ENCODE measurements at places on chromosomes 6 and 20.

- no peak for DNase-seq
Measured at GRCh38 chr6:39910164-39910563, 24.1 kb downstream of the MOCS1 start.

DNA sequence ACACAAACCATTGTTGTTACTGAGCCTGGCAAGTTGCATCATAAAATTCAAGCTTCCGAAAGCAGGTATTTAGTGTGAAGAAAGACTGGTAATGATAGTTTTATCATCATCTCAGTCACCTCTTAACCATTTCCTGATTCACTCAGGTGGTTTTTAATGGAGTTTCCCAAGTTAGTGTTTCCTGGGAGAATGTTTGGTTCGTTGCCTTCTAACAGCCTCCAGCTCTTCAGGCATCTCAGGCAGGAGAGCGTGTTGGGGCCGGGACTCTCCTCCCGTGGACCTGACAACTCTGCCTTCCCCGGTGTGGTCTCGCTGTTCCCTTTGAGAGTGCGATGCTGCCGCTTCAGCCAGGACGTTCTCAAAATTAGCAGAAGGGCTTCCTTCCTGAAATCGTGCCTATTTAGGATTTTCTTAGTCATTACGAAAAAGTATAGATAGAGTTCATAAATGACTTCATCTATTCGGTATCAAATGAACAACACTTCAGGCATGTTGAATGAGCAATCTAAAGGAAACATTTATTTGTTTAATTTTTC is 105.0 kb upstream of the QKI start:
- no peak for DNase-seq

- peak; percentile 53 for DNase-seq
Measured at GRCh38 chr6:39818695-39819094, 26.5 kb downstream of the DAAM2 start.

GRCh38 chr20:33697129-33697528 is 10.9 kb upstream of the E2F1 start:
- DNase-seq = peak; percentile 82

DNA sequence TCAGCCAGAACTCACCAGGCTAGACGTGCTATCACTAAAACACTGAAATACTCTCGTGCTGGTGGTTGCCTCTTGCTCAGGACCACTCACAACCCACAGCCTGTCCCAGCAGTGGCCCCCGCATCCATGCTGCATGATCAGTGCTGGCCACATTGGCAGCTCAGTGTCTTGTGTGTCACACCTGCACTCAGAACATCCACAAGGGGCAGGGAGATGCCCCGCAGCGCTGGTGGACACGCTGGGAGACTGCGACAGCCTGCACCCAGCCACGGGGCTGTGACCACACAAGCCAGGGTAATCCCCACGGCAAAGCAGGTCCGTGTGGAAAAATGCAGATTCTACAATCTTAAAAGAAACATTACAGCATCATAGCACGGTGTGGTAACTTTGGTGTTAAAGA is 23.9 kb upstream of the APMAP start:
- no peak for DNase-seq

- DNase-seq = peak; percentile 73
Measured at GRCh38 chr6:150025201-150025917, at the start of gene RAET1L. Gene RAET1L (minus strand): TSS chr6:150025532. CDS start chr6:150025471, 61 bp downstream.

DNA sequence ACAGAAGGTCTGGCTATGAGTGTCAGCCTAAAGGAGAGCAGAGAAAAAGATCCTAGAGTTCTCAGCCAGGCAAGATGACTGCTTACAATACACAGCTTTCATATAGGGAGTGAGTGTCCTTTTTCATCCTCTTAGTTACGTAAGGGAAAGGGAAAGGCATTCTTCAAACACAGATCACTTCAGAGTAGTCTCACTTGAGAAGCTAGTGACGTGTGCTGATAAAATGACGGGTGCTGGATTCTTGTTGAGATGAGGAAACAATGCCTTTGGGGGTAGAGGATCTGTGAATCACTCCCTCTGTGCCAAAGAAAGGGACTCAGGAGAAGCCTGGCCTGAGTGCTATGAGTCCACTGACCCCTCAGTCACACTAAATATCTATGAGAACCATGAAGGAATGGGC is 117.3 kb downstream of the QRSL1 start:
- DNase-seq = peak; percentile 65

DNA sequence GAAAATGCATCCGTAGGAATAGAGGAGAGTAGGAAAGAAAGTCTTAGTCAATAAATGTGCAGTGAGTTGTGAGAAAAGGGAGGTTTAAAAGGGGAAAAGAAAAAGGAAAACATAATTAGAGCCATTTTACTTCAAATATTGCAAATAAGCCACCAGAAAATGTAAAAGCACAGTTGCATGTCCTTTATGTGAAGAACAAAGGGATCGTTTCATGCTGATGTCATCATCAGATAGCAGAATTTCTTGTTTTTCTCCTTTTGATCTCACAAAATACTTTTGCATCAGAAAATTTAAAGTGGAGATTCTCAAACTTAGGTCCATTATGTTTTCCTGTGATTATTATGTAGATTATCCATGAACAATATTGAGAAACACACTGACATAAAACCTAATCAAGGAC is 166.7 kb downstream of the HAO1 start:
- no peak for DNase-seq

DNA sequence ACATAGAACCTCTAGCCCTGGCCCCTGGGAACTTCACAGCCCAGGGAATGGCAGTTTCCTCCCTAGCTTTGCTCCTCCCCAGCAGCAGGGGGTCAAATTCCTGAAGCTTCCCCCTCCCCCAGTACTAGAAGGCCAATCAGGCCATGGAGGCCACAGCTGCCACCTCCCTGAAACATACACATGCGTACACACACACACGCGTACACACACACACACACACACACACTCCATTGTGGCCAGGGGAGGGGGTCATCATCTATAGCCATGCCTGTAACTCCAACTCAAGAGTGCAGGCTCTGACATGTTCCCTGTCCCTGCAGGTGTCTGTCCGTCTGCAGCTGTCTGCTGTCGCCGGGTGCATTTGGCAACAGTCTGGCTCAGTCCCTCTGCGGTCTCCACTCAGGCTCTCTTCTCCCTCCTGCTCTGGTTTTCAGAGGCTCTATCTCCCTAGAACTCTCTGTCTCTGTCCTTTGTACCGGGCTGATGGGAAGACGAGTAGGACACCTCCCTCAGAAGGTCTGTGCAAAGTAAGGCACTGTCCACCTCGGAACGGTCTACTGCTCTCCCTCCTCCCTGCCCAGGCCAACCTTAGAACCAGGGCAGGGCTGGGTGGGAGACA is 1.4 kb downstream of the LRFN2 start:
- no peak for DNase-seq

GRCh38 chr6:99165838-99166237 is 183.6 kb downstream of the FAXC start:
- no peak for DNase-seq

DNA sequence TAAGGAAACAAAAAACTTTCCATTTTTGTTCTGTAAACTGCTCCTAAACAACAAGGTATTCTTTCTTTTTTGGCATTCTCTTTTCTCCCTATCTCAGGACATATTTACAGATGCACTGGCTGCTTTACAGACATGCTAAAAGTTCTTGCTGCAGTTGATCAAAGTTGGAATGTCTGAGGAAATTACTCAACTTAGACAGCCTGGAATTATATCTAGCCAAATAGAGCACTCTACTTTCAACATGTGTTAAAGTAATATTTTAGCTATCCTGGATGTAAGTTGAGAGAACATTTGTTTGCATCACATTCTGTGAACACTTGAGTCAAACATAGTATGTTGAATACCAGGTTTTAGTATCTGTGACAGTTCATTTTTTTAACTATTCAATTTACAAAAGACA is 24.8 kb downstream of the TASP1 start:
- DNase-seq = no peak

DNA sequence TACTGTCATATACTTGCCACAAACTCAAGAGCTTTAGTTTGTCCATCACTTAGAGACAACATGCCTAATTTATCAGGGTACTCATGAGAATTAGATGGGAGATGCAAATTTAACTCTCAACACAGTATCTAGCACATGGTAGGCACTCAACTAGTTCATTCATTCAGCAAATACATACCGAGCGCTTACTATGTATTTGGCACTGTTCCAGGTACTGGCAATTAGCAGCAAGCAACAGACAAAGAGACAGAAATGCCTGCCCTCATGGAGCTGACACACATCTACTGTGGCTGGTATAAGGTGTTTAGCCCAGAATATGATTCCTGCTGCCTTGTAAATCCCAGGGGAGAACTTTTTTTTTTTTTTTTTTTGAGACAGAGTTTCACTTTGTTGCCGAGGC is 4.8 kb downstream of the MICAL1 start:
- DNase-seq = no peak

- DNase-seq = no peak
Measured at GRCh38 chr6:52130440-52130839, 43.0 kb upstream of the PKHD1 start.

- DNase-seq = no peak
Measured at GRCh38 chr20:59512651-59513050, 91.7 kb upstream of the PHACTR3 start.

DNA sequence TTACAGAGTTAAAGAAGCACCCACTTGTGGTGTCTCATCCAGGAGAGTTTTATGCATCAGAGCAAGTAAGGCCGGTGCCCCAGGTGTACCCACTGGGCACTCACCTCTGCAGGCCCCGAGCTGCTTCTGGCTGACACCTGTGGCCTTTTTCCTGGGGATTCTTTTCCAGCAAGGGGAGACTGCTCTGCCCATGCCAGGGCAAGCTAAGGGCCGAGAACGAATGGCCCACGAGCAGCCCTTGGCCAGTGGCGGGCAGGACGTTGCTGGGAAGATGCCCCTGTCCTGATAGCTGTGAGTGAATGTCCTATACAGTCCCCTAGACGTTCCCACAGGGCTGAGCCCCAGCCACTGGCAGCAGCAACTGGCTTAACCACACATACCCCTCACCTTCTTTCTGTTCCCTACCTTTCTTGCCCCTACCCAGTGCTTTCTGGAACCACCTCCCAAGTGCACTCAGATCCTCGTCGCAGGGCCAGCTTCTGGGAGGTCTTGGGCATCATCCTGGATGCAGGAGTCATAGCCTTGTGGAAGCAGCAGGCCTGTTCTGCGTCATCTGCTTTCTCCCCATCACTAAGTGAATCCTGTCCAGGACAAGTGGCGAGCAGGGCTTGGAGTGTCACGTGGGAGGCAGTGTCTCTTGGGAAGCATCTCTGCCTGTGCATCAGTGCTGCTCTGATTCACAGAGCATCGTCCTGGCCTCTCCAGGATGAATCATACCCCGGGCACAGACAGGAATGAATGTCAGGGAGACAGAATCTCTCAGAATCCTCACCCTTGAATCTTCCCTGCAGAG is 32.5 kb downstream of the SYNDIG1 start:
- peak; percentile 95 for DNase-seq

DNA sequence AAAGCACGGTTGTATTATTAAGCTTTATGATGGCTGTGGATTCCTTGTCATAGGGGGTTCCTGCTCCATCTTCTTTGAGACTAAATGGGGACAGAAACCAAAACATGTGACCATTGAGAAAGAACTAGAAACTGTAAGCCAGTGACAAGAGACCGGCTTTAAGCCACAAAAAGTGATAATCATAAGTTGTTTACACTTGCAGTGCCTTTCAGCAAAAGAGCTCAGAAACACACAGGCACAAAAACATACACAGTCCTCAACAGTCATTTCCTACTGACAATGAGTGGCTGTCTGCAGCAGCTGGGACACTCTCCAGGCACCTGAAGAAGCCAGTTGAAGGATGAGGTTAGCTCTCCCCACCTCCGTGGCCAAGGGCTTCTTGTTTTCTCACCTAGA is 20.0 kb upstream of the UBE2J1 start:
- no peak for DNase-seq

DNA sequence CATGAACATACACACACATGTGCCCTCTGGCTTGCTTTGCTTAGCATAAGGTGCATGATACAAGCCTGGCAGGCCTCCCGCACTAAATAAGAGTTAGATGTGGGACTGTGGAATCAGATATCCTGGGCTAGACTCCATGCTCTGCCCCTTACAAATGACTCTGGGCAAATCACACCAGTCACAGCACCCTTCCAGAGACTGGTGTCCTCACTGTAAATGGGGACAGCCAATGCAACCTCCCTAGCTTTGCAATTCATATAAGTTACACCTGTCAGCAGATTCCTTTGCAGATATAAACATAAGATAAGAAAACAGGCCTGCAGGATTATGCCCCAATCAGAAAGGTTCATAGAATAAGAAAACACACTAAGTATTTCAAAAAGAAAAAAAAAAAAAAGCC is 174.1 kb downstream of the PTPRT start:
- DNase-seq = no peak

DNA sequence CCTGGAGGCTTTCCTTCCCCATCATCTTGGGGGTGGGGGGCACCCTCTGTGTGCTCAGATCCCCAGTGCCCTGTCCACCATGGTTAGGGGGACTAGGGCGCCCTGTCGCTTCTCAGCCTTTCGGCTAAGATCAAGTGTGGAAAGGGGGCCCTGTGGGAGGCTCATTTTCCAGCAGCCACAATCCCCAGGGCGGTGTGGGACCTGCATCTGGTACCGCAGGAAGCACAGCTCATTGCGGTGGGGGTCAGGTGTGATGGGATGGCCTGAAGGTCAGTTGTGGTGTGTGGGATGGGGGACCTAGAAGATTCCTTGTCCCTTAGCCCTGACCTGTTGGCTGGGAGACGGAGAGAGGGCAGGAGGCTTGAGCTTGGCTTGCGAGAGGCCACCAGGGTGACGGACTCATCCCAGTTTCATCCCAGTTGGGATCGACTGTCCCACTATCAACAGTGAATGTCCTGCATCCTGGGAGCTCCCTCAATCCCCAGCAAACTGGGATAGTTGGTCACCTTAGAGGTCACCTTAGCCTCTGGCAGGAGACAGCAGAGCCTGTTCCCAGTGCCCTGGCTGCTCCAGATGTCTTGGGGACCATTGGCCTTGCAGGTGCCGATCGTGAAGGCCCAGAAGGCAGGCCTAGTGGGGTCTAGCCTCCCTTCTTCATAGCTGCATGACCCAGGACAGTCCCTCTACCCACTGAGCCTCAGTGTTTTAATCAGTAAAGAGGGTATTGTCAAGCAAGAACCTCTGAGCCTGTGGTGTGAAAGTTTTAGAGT is 64.5 kb upstream of the PMEPA1 start:
- DNase-seq = no peak

DNA sequence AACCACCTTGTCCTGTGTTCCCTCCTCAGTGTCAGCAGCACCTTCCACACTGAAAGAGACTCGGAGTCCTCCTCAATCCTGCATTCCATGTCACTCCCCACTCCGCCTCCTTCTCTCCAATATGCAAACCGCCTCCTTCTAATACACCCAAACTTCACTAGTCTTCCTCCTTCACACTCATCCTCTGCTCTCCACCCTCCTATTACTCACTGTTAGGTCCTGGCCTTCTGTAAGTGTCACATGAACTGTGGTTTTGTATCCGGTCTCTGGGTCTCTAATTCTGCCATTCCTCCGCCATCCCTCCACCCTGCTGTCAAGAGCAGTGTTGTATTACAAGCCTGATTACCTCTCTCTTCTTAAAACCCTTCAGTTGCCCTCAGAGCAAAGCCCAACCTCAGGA is 200.5 kb upstream of the CDYL start:
- no peak for DNase-seq
